ENCODE measurements at places on chromosomes 7 and 10. TPM values are rescaled to one million over a fixed set of nuclear protein-coding genes. Genes with fewer than 3 reads are reported as not detected.

- peaks cover 21% of the 10 kb centered on the region for H3K4me1 ChIP-seq
- peak overlapping the region; percentile 36 for H3K4me3 ChIP-seq
- H3K36me3 ChIP-seq = no peaks in the 10 kb centered on the region
- H3K27me3 ChIP-seq = peaks cover 52% of the 10 kb centered on the region
- no peak overlapping the region for H3K27ac ChIP-seq
Measured at GRCh38 chr10:133530506-133530905, 3.3 kb downstream of the CYP2E1 start.

The SEMA3D gene
- not detected for total RNA-seq

DNA sequence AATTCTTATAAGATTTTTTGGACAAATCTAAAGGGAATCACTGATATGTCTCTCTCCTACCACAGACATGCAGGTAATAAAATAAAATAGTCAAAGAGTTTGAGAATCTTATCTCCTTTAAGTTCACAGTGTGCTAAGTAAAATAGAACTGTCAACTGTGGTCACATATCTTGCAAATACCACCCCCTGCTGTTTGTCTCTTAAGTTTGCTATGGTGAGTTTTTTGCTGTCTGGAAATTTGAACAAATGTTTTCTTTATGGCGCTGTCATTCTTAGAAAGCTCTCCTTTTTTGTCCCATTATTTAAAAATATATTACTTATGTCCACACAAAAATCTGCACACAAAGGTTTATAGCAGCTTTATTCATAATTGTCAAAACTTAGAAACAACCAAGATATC lies 19.6 kb downstream of the GIMAP5 start:
- no peaks in the 10 kb centered on the region for H3K27me3 ChIP-seq
- H3K4me1 ChIP-seq = peaks cover 38% of the 10 kb centered on the region
- H3K36me3 ChIP-seq = peaks cover 8% of the 10 kb centered on the region
- DNase-seq = no peak
- peak overlapping the region; percentile 85 for H3K4me3 ChIP-seq

The HMX3 gene
- total RNA-seq = not detected

DNA sequence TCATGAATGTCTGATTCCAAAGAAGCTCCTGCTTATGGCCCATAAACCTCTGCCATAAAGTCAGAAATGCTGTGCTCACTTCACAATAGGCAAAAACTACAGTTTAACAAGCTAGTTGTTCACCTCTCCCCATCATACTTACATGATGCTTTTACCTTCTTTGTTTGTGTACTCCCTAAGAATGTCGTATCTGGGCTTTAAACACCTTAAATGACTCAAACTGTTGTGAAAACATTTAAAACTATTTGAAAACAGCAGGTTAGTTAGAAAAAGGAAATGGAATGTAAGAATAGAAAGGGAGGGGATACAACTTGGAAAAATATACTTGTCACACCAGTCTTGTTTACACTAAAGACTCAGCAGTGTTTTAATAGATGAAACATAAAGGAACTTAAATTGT lies 128.2 kb upstream of the AGR3 start:
- H3K36me3 ChIP-seq = peaks cover 14% of the 10 kb centered on the region
- H3K4me1 ChIP-seq = peaks cover 31% of the 10 kb centered on the region
- no peak overlapping the region for H3K4me3 ChIP-seq
- H3K27me3 ChIP-seq = no peaks in the 10 kb centered on the region
- no peak for DNase-seq

DNA sequence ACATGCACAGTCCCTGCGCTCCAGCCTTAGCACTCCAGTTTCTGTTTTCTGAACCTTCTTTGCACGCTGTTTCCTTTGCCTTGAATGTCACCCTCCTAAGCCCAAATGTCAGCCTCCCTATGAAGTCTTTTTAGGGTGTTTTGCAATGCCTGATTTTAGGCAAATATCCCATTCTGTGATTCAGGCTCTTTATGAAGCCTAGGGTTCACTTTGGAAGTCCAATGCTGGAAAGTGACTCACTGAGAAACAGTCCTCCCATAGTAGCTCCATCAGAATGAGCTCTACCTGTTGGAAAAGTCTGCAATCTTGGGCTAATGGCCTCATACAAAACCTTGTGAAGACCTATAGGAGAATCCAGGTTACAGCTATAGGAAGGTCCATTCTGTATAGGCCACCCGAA lies 5.3 kb downstream of the LAMB4 start:
- H3K27ac ChIP-seq = no peak overlapping the region
- no peaks in the 10 kb centered on the region for H3K36me3 ChIP-seq
- H3K4me1 ChIP-seq = no peaks in the 10 kb centered on the region
- peaks cover 8% of the 10 kb centered on the region for H3K27me3 ChIP-seq
